Endothelial cell (in vitro differentiated cells): ENCODE measurements at places on chromosomes 16 and 17.

DNA sequence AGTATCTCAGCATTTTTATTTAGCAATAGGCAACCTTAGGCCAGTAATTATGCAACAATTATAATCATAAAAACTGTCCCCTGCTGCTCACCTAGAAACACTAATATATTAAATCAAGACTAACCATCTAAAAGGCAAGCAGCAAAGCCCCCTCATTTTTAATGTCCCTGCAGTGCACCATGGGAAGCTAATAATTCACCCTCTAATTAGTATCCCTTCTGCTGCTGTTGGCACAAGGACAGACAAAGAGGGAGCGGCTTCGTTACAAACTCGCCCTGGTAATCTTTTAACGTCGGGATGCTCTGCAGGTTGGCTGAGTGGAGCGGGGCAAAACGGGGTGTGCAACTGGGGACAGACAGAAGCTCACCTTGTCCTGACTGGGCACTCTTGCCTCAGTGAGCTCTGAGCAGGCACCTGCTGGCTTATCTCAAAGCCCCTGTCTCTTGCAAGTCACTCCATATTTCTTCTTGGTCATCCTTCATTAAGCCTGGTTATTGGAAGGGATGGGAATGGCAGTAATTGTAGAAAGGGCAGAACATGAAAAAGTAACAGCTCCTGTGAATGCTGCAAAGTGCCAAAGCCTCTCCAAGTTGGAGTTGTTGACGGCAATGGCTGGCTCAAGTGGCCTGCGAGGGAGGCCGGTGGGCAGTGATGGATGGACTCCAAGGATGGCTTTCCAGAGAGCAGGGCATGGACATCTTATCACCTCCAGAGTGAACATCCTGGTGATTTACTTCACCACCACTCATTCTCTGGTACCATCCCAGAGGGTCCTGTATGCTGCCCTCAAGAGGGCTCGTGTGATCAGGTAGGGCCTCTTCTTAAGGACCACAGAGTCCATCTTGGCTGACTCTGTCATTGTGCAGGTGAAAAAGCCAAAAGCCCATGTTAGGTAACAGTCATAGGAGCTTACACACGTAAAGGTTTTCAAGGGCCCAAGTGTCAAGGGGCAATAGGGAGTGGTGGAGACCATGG, 219.6 kb upstream of the N4BP1 start:
- no peak overlapping the region for H3K4me3 ChIP-seq
- H3K4me1 ChIP-seq, result peaks cover 2% of the 10 kb centered on the region
- H3K27me3 ChIP-seq, result no peaks in the 10 kb centered on the region
- no peak for DNase-seq

- no peaks in the 10 kb centered on the region for H3K36me3 ChIP-seq
- no peak overlapping the region for H3K4me3 ChIP-seq
- H3K4me1 ChIP-seq, result no peaks in the 10 kb centered on the region
- no peak overlapping the region for H3K27ac ChIP-seq
- no peak for DNase-seq
- H3K27me3 ChIP-seq, result peaks cover 7% of the 10 kb centered on the region
Measured at GRCh38 chr16:65622871-65623270, 501.0 kb upstream of the CDH11 start.

DNA sequence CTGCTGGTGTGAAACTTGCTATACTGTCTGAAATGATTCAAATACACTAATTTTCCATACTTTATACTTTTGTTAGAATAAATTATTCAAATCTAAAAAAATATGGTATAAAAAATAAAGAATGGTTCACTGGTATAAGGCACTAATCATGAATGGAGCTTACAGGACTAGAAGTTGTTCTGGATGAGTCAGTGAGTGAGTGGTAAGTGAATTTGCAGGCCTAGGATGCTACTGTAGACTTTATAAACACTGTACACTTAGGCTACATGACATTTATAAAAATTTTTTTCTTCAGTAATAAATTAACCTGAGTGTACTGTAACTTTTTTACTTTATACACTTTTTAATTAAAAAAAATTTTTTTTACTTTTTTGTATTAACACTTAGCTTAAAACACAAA, 95.5 kb downstream of the MAP2K4 start:
- no peak overlapping the region for H3K4me3 ChIP-seq
- no peaks in the 10 kb centered on the region for H3K27me3 ChIP-seq
- H3K27ac ChIP-seq, result no peak overlapping the region
- H3K36me3 ChIP-seq, result peaks cover 5% of the 10 kb centered on the region
- no peaks in the 10 kb centered on the region for H3K4me1 ChIP-seq

GRCh38 chr17:19718041-19718612, 1.7 kb upstream of the SLC47A2 start:
- no peaks in the 10 kb centered on the region for H3K36me3 ChIP-seq
- DNase-seq, result no peak
- no peaks in the 10 kb centered on the region for H3K4me1 ChIP-seq
- peaks cover 8% of the 10 kb centered on the region for H3K27me3 ChIP-seq
- no peak overlapping the region for H3K27ac ChIP-seq

DNA sequence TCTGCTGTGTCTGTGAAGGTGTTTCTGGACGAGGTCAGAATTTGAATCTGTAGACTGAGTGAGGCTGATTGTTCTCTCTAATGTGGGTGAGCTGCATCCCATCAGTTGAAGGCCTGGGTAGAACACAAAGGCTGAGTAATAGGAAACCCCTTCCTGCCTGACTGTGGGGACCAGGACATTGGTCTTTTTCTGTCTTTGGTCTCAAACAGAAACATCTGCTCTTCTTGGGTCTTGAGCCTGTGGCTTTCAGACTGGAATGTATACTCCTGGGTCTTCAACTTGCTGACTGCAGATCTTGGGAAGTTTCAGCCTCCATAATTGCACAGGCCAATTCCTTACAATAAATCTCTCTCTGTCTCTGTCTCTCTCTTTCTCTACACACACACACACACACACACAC, 19.6 kb upstream of the LRRC75A start:
- peak overlapping the region; percentile 28 for H3K4me3 ChIP-seq
- peaks cover 7% of the 10 kb centered on the region for H3K27me3 ChIP-seq
- no peak overlapping the region for H3K27ac ChIP-seq

DNA sequence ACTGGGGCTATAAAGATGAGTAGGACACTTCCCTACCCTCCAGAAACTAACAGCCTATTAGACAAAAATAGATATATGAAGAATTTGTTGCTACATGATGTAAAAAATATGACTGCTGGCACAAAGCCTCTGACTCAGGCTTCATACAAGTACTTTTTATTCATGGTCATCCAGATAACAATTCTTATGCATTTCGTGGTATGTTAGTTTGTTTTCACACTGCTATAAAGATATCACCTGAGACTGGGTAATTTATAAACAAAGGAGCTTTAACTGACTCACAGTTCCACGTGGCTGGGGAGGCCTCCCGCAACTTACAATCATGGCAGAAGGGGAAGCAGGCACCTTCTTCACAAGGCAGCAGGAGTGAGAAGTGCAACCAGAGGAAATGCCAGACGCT, 112.5 kb upstream of the HLF start:
- no peaks in the 10 kb centered on the region for H3K27me3 ChIP-seq
- no peaks in the 10 kb centered on the region for H3K36me3 ChIP-seq
- no peak for DNase-seq
- no peak overlapping the region for H3K4me3 ChIP-seq
- no peak overlapping the region for H3K27ac ChIP-seq

DNA sequence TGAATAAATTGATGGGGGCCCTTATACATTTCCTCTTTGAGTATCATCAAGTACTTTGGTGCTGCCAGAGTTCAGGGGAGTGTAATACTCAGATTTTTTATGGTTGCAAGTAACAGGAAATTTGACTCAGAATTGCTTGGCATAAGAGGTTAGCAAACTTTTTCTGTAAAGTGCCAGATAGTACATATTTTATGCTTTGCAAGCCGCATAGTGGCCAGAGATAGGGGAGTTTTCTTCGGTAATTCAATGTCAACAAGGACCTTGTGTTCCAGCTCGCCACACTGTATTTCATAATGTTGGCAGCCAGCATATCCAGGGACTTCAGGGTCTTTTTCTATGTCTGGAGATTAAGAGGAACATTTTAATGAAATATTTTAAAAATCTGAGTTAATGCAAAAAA, 51.0 kb upstream of the MARCHF10 start:
- no peaks in the 10 kb centered on the region for H3K36me3 ChIP-seq
- H3K4me3 ChIP-seq, result no peak overlapping the region
- no peaks in the 10 kb centered on the region for H3K4me1 ChIP-seq
- H3K27ac ChIP-seq, result no peak overlapping the region
- DNase-seq, result no peak

DNA sequence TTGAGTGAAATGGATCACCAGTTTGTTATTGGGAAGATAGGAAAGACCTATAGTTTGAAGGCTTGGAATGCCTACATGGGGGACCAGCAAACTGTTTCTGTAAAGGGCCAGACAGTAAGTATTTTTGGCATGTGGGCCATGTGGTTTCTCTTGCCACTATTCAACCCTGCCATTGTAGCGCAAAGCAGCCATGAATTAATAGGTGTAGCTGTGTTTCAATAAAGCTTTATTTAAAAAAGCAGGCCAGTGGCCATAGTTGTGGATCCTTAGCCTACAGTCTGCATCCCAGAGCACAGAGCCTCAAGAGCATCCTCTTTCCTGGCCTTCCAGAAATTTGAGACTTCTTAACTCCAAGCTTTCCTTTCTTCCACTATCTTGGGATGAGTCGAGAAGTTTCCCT, 29.3 kb downstream of the ABAT start:
- H3K4me3 ChIP-seq, result no peak overlapping the region
- H3K27me3 ChIP-seq, result no peaks in the 10 kb centered on the region
- no peaks in the 10 kb centered on the region for H3K4me1 ChIP-seq
- H3K36me3 ChIP-seq, result no peaks in the 10 kb centered on the region

GRCh38 chr16:1439058-1439698, 5.2 kb downstream of the CCDC154 start:
- no peak overlapping the region for H3K27ac ChIP-seq
- no peaks in the 10 kb centered on the region for H3K36me3 ChIP-seq
- no peak for DNase-seq

DNA sequence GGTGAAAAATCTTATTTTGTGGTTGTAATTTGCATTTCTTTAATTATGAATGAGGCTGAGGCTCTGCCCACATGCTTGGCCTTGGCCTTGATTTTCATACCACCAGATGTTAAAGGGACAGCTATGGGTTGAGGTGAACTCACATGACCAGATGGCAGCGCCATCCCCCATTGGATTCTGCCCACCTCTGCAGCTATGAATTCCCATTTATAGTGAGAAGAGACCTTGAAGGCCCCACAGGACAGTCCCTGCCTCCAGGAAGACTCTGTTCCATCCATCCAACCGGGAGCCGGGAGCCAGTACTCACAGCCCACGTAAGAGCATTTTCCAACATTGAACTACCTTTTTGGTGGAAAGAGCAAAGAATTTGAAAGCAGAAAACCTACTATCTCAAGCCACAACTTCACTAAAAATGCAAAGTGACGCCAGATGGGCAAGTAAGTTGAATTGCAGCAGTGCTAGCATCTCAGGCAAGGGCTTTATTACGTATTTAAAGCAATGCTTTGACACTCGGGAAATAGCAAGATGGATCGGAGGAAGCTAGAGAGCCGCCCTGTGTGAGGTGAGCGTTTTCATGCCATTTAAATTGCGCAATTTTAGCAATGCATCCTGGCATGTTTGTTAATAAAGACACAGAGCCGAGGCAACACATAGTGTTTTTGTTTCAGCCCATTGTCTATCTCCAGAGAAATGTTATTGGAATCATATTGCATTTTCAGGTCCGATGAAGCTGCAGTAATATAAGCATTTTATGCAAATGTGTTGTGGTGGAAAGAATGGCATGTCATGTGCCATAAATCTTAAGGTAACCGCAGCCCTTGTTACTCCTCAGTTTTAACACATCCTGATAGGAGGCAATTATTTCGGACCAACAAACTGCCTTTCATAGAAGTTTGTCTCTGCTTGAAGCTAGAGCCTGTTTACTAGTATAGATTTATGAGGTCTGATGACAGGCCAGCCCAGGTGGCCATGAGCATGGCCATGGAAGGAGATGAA, 273.4 kb upstream of the TNRC6C start:
- no peak for DNase-seq
- H3K27me3 ChIP-seq, result peaks cover 3% of the 10 kb centered on the region
- H3K4me3 ChIP-seq, result no peak overlapping the region
- H3K27ac ChIP-seq, result no peak overlapping the region

- H3K4me3 ChIP-seq, result no peak overlapping the region
- H3K4me1 ChIP-seq, result peaks cover 3% of the 10 kb centered on the region
- DNase-seq, result no peak
- H3K27ac ChIP-seq, result no peak overlapping the region
Measured at GRCh38 chr17:69712801-69713311, 298.4 kb downstream of the MAP2K6 start.

GRCh38 chr17:59892251-59892923, 356 bp downstream of the TUBD1 start:
- peaks cover 6% of the 10 kb centered on the region for H3K36me3 ChIP-seq
- H3K4me3 ChIP-seq, result peak overlapping the region; percentile 98
- peaks cover 7% of the 10 kb centered on the region for H3K27me3 ChIP-seq
- H3K4me1 ChIP-seq, result peaks cover 11% of the 10 kb centered on the region

DNA sequence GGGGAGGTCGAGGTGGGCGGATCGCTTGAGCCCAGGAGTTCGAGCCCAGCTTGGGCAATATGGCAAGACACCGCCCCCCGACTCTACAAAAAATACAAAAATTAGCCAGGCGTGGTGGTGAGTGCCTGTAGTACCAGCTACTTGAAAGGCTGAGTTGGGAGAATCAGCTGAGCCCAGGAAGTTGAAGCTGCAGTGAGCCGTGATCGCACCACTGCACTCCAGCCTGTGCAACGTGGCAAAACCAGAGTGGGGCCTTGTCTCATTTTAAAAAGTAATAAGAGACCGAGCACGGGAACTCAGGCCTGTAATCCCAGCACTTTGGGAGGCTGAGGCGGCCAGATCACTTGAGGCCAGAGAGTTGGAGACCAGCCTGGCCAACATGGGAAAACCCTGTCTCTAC, 24.4 kb upstream of the ABCC1 start:
- H3K4me1 ChIP-seq, result no peaks in the 10 kb centered on the region
- H3K36me3 ChIP-seq, result no peaks in the 10 kb centered on the region
- no peak overlapping the region for H3K27ac ChIP-seq
- no peak overlapping the region for H3K4me3 ChIP-seq
- no peak for DNase-seq

GRCh38 chr16:53766304-53767016, 62.5 kb downstream of the FTO start:
- H3K4me3 ChIP-seq, result no peak overlapping the region
- H3K4me1 ChIP-seq, result peaks cover 5% of the 10 kb centered on the region
- DNase-seq, result no peak
- peaks cover 1% of the 10 kb centered on the region for H3K27me3 ChIP-seq
- no peak overlapping the region for H3K27ac ChIP-seq

- H3K27me3 ChIP-seq, result peaks cover 14% of the 10 kb centered on the region
- H3K4me1 ChIP-seq, result peaks cover 44% of the 10 kb centered on the region
- peak overlapping the region; percentile 98 for H3K27ac ChIP-seq
- peak; percentile 51 for DNase-seq
Measured at GRCh38 chr17:80036715-80037477, 454 bp downstream of the CCDC40 start.
